ENCODE measurements at places on chromosomes 7 and 10.

DNA sequence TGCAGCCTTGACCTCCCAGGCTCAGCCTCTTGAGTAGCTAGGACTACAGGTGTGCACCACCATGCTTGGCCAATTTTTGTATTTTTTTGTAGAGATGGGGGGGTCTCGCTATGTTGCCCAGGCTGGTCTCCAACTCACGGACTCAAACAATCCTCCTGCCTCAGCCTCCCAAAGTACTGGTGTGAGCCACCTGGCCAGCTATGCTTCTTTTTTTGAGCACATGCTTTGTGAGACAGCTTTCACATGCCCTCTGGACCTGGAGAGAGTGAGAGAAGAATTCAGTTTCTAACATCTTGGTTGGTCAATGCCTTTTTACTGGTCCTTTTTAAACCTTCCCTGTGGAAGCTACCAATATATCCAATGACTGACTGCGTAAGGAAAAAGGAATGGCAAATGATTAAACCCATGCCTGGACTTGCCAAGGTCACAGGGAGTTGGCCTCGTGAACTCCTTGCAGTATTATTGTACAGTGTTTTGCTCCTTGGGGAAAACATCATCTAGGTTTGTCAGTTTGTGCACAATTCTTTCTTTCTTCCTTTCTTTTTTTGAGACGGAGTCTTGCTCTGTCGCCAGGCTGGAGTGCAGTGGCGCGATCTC lies 6.2 kb upstream of the FOXK1 start:
- DNase-seq = no peak

GRCh38 chr7:132430861-132431822 lies 145.1 kb downstream of the PLXNA4 start:
- DNase-seq = peak; percentile 13

DNA sequence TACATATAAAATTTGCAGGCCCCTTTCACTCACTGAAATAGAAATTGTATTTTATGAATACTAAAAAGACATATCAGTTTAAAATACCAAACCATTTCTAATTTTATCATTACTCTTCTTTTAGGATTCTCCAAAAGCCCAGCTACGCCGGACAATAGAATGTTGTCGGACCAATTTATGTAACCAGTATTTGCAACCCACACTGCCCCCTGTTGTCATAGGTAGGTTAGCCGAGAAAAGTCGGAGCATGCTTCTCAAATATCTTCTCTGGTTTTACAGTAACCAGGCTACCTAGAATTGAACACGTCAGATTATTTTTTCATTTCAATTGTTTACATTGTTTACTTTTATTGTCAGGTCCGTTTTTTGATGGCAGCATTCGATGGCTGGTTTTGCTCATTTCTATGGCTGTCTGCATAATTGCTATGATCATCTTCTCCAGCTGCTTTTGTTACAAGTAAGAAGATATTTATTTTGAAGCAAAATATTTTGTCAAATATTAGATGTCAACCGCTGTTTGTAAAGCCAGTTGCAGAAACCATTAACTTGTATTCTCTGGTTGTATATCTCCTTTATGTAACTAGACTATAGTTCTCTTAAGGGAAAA lies 57.6 kb downstream of the MMRN2 start:
- DNase-seq = no peak

DNA sequence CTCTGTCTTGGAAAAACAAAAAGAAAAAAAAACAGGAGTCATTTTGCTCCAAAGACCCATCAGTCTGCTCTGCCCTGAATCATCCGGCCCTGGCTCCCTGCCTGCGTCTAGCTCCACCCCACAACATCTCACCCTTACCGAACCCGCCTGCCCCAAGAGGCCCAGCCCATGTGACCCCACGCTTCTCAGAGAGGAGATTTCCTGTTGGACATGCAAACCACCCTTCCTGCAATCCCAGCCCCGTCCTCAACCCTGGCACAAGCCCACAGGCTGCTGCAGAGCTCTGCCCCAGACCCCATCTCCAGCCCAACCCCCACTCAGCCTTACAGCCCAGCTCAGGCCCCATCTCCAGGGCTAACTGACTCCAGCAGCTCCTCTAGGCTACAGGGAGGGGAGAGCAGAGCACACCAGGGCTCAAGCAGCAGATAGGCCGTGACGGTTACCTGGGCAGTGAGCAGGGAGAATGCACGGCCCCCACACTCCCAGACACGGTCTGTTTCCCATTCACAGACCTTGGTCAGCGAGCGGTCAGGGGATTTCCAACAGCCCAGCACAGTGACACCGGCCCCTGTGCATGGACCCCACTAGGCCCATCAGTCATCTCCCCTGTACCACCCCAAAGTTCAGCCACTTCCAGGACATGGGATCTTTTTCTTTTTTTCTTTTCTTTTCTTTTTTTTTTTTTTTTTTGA lies 69.9 kb upstream of the GTF2I start:
- no peak for DNase-seq

DNA sequence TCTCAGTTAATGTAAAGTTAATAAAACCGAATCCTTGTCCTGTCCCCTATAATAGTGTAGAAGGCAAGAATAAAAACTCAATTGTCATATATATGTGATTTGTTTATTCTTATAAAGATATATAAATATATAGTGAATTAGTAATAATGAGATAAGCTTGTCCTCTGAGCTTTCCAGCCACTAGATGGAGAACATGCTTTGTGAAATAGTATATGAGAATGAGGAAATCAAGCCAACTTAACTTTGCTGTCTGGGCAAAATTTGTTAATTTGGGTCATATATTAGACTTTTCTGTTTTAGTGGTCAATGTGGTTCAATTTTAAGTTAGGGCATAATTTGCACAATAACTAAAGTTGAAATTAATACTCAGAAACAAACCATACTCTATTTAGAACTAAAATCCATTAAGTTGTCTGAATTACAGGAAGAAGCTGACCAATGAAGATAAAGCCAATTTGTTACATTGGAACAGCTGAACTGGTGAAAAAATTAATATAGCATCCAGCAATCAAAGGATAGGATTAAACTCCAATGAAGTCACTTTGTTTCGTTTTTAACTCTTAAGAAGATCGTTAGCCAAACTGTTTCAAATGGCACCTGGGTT lies 595.0 kb downstream of the ARL4A start:
- no peak for DNase-seq

DNA sequence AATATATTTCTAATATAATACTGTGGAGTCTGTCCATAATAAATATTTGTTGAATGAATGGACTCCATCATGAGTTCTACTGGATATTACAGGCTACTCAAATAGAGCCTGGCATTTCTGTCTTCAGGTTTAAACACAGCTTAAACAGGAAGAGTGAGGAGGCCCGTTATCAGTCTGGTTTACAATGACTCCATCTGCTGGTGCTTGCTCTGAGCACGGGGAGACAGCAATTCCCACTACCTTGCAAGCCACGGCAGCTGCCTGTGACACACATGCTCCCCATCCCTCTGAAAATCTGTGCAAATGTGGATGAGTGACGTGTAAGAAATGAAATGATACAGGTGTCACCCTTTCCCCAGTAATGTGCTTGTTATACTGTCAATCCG lies 293.5 kb upstream of the IMMP2L start:
- DNase-seq = no peak

- no peak for DNase-seq
Measured at GRCh38 chr7:42065942-42066341, 171.1 kb downstream of the GLI3 start.

DNA sequence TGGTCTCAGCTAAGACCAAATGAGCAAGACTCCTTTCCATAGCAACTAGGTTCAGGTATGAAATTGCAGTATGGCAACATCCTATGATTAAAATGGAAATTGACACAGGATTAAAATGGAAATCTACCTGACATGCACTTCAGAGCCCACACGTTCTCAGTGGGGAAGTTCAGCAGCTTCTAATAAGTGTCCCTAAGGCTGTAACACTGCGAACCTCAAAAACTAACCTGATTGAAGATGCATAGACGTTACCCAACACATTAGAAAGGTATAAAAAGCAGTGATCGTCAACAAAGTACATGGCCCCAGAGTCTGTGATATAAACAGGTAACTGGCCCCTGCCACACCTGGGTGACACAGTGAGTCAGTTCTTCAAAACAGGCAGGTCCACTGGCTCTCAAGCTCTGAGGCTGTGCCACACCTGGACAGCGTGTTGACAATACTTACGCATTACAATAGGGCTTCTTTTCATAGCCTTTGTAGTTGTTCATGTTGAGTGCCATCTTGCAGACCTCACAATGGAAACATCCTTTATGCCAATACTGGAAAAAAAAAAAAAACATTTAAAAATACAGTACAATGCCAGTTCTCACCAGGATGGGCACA lies 274.9 kb upstream of the NEBL start:
- no peak for DNase-seq

DNA sequence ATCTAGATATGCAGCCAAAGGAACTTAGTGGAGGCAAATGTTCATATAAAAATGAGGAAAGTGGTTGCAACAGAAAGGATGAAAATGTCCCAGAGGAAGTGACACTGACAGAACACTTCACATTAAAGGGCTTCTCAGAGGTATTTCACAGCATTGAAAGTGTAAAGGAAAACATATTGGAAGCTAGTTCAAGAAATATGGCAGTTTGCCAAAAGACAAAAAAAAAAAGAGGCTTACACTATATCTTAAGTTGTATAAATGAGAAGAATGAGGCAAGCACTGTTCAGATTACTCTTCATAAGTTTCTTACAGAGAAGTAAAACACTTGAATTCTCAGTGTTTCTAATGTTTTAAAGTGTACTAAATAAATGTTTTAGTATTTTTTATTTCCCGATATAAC lies 20.1 kb downstream of the RUNDC3B start:
- no peak for DNase-seq

DNA sequence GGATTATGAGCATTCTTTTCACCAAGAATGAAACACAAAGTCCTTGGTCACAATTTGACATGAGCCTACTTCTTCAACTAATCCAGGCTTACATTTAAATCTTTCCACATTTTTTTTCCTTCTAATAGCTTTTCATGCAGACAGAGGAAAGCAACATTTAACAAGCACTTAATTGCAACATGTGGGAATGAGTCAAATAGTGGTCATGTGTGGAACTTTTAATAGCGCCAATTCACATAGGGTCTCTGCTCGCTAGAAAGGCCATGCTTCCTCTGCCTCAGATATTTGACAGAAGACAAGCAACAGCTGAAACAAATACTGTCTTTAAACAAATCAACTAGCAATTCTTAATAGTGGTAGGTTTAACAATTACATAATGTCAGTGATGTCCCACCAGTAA lies 285.9 kb upstream of the ETV1 start:
- no peak for DNase-seq

GRCh38 chr10:103551619-103552602 lies 58.4 kb downstream of the NEURL1 start:
- DNase-seq = no peak

DNA sequence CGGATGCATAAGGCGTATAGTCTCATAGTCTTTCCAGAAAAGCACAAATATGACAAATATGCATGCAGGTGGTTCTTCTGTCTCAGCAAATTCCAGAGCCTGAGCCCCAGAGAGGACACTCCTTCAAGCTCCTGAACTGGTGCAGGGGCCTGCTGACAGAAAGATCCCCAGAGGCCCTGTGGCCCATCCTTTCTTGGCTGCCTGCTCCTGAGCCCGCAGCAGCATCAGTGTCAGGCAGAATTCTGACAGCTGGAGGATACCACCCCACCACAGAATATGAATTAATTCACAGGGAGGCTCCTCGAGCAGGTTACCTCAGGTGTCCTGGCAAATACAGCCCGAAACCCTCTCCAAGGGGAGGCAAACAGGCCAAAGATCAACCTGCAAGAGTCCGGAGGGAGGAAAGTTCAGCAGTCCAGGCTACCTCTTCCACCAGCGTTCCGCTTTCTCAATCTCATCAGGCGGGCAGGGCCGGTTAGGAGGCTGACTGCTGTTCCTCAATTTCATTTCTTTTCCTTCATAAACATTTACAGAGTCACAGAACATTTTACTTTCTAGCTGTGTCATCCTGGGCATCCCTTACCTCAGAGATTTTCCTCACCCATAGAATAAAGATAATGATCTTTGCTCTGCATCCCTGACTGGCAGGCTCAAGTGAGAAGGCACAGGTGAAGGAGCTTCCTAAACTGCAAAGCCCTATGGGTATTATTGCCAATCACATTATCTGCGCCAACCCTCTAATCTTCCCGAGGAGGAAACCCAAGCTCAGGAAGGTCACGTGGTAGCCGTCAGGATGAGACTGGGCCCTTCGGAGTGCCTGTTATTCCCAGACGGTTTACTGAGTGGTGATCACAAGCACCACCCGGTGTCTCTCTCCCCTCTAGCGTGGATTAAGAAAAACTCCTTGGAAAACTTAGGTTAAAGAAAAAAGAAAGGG lies 1.4 kb downstream of the DNAJB12 start:
- no peak for DNase-seq

- DNase-seq = no peak
Measured at GRCh38 chr10:101030496-101031127, 317 bp downstream of the PDZD7 start.
